RCC 7860 (cell line): ENCODE measurements at places on chromosomes 7 and 10.

- no peak for DNase-seq
These were observed 64.8 kb downstream of the ABLIM1 start for GRCh38 chr10:114593240-114593792.

- no peak for DNase-seq
These were observed 2.1 kb downstream of the CLDN15 start for GRCh38 chr7:101235522-101235921.

- DNase-seq = no peak
These were observed 9.3 kb upstream of the PRSS1 start for GRCh38 chr7:142739923-142740492.

DNA sequence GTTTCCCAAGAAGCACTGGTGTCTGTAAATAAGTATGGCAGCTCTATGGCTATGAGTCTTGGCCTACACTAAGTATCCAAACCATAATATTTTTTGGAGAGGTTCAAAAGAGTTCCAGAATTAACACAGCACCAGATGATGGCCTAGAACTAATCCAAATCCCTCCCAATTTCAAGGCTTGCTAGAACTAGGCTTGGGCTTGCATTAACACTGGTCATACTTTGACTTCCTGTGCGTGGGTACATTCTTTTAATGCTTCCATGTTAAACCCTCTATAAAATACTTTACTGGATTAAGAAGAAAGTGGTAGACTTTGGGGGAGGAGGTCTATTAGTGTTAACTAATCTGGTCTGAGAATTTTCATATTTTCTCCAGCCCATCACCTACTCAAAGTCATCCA is 3.1 kb downstream of the AASS start:
- no peak for DNase-seq

- DNase-seq = no peak
These were observed 48.6 kb downstream of the ARHGAP19 start for GRCh38 chr10:97243836-97244235.

- no peak for DNase-seq
These were observed 420.4 kb downstream of the DNAJB6 start for GRCh38 chr7:157757211-157757610.

DNA sequence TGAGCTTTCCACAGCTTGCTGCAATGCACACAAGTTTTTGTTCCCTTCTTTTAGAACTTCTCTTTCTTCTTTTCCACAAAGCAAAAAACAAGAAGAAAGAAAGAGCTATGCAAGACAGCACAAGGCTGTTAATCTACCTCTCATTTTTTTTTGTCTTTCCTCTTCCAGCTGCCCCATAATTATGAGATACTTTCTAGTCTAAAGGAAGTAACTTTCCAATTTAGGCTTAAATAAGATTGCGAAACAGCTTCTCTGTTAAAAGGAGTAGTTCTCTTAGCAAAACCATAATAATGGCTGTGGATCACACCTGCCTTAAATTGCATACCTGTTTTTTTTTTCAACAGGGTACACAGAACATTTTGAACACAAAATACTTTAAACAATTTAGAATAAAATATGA is 56.0 kb downstream of the NDUFB2 start:
- no peak for DNase-seq

DNA sequence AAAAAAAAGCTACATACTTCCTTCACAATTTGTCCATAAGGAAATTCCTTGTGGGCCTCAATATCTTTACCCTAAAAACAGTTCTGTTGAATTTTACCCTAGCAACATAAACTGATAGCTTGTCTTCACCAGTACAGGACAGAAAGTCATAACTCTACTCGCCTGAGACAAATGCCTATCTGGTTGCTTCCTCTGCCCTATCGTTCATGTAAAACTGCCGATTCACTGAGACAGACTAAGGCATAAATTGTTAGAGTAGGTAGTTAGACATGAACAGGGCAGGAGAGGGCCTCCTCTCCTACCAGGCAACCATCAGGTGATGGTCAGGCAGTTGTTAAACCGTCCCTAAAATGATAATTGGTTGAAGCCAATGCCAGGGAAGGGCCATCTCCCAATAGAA is 25.0 kb downstream of the IFIT3 start:
- no peak for DNase-seq
